ENCODE measurements at places on chromosomes 3 and 15.

DNA sequence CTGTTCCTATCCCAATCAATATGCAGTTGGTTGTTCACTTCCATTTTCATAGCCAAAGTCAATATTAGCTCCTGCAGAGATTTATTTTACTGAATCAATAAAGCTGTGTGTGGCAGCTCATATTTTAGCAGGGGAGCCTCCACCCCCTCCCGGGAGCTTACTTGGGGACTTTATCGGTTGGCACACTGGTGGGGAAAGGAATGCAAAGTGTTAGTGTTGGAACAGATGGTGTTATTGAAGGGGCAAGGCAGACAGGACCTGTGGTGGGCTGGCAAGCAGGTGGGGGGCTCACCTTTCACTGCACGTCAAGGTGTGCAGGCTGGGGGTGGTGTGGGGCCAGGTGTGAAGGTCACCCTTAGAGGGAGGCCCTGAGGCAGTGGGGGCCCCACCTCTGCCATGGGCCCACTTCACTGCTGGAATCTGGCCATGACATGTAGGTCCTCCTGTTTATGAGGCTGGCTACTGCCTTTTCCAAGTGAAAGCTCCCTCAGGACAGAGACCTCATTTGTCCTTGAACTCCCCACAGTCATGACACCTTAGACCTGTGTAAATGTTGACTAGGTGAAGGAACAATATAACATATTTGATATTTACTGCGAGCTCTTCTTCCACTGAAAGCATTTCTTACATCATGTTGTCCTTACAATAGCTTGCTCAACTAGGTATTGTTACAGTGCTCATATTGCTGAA is 44.0 kb upstream of the SEC22A start:
- DNase-seq: no peak

GRCh38 chr3:159765860-159766294 is 222.8 kb upstream of the IL12A start:
- DNase-seq: no peak

GRCh38 chr15:85504749-85505676 is 124.6 kb downstream of the AKAP13 start:
- no peak for DNase-seq

GRCh38 chr3:105837143-105837740 is 31.6 kb downstream of the CBLB start:
- DNase-seq: no peak

DNA sequence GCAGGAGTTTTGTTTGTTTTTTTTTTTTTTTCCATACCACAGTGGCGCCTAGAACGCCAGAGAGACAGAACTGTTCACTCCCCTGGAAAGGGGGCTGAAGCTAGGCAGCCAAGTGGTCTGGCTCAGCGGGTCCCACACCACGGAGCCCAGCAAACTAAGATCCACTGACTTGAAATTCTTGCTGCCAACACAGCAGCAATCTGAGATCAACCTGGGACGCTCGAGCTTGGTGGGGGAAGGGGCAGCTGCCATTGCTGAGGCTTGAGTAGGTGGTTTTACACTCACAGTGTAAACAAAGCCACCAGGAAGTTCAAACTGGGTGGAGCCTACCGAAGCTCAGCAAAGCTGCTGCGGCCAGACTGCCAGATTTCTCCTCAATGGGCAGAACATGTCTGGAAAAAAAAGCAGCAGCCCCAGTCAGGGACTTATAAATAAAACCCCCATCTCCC is 29.8 kb downstream of the SPICE1 start:
- no peak for DNase-seq

- no peak for DNase-seq
Observed at GRCh38 chr3:15978801-15979200, 181.0 kb upstream of the ANKRD28 start.

GRCh38 chr15:51491941-51492340 is 130.6 kb downstream of the DMXL2 start:
- no peak for DNase-seq

- DNase-seq: no peak
Observed at GRCh38 chr15:49830391-49830790, 209.5 kb downstream of the DTWD1 start.

GRCh38 chr15:98398056-98398455 is 250.3 kb upstream of the IGF1R start:
- DNase-seq: no peak

DNA sequence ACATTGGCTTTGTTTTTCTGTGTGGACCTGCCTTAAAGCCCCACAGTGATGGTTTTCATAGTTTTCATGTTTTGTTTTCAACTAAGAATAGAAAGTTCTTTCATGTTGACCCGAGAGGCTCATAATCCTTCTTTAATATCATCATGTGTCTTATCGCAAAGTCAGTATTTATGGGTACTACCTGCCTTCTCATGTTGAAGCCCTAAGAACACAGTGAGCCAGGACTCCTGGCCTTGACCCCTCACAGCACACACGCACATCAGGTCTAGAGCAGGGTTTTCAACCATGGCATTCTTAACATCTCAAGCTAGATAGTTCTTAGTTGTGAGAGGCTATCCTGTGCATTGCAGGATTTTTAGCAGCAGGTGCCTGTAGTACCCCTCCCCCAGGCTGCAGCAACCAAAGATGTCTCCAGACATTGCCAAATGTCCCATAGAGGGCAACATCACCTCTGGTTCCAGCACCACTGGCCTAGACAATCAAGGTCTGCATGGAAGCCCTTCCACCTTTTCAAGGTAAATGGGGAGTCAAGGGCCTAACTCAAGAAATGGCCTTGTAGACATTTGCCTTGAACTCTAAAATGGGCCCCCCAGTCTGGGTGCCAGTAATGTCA is 118.3 kb downstream of the MTHFS start:
- DNase-seq: no peak

GRCh38 chr3:71392251-71392650 is 191.3 kb downstream of the FOXP1 start:
- no peak for DNase-seq

- no peak for DNase-seq
Observed at GRCh38 chr3:159607856-159608255, 380.8 kb upstream of the IL12A start.

DNA sequence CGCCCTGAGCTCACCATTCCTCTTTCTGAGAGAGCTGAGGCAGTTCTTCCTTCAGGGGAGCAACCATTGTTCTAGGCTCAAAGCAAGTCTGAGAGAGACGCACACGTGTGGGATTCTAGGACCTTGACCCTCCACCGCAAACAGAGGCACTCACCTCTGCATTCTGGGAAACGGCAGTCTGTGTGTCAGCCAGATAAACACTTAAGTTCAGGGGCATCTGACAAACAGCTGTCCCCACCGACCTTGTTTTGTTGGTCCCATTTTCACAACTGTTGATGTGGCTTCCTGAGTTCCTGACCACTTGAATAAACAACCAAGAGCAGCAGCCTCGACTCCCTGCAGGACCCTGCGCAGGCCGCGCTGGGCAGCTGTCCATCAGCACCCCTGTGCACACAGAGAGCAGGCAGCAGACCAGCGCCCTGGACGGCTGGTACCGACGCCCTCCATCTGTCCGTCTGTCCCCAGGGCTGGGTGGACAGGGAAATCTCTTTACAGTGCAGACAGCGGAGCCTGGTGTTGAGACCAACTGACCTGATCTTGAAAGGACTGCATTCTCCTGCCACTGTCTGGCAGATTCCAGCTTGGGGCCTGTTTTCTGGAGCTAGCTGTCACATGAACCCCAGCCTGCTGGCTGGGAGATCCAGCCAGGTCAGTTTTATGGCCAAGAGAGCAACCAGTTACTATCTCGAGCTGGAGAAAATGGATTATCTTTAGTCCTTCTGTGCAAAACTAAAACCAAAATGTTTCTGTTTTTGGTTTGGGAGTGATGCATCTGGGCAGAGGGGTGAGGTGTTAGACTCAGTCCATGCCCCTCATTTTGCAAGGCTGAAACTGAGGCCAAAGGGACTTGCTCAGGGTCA is 64.2 kb downstream of the FAM43A start:
- no peak for DNase-seq

DNA sequence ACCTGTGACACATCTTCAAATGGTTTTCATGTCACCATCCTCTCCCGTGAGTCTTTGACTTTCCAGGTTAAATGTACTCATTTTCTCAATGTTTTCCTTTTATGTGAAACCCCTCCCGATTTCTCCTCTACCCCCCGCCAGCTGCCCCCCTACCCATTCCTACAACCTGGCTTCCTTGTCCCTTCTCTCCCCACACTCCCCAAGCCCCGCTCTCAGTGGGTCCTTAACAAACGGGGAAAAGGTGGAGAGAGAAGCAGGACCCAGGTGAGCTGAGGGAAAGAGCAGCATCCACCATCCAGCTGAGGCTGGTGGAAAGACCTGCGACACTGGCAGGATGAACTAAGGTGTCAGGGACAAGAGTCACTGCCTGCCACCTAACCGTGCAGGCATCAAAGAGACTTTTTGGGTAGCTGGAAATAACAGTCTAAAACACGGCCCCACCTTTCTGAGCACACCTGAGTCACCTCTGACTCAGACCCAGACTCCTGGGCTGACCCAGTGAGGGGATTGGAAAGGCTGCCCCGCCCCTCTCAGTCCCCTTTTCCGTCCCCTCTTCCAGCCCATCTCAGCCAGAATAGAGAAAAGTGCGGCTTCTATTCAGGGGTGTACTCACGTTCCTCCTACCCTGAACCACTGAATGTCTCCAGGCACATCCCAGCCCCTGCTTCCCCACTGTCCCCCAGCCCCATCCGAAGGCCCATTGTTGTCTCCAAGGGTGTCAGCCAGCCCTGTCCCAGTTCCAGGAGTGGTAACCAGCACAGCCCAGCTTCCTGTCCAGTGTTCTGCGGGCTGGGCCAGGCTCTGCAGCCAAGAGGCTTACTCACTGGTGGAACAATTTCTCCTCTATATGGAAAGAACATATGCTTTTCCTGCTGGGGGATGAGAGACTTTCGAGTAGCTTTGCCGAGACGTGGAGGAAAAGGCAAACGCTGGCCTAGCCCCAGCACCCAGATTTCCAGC is 20.4 kb downstream of the ISG20 start:
- no peak for DNase-seq

DNA sequence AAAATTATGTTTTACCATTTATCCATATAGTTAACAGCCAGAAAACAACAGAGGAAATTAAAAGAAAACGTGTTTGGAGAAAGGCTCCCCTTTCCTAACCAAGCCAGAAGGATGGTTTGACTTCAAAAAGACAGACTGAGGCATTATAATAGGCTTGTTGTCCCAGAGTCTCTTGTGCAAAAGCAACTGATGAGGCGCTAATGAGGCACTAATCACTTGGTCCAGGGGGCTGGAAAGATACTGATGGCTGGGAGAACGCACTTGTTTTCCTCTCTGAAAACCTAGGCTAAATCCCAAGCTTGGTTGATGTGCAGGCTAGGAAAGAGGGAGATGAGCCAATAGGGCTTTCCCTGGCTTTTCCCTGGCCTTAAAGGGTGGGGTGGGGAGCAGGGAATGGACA is 389.6 kb downstream of the NTRK3 start:
- no peak for DNase-seq

GRCh38 chr3:69540706-69541581 is 155.1 kb upstream of the FRMD4B start:
- DNase-seq: no peak

DNA sequence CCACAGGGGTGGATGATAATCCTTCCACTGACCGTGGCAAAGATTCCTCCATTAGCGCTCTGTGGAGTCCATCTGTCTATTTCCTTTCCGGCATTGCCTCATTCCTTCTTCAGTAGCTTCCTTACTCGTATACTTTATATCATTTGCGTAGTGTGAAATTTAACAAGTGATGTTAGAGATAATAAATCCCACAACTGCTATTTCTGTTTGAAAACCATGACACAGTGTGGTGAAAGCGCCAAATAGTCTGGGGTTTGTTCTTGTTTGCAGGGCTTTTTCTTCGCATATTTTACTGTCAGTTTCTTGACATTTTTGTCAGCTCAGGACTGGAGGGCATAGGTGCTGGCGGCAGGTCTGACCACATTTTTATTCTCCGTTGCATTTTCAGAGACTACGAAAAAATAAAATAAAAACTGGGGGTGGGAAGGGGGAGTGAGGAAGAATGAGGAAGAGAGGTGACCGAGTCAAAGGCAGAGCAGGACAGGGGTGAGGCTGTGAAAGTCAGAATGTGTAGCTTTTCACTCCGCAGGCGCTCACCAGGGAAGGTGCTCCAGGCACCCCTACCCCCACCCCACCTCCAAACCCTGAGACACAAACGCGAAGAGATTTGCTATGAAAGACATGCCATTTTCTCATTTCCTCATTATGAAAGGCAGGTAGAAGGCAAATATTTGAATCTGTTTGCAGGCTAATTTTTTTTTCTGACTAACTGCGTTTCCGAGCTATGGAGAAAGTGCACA is 965.0 kb downstream of the MCTP2 start:
- no peak for DNase-seq

- no peak for DNase-seq
Observed at GRCh38 chr3:99365979-99366378, 272.4 kb upstream of the COL8A1 start.

- no peak for DNase-seq
Observed at GRCh38 chr3:196079682-196080081, 2.2 kb downstream of the TFRC start.

DNA sequence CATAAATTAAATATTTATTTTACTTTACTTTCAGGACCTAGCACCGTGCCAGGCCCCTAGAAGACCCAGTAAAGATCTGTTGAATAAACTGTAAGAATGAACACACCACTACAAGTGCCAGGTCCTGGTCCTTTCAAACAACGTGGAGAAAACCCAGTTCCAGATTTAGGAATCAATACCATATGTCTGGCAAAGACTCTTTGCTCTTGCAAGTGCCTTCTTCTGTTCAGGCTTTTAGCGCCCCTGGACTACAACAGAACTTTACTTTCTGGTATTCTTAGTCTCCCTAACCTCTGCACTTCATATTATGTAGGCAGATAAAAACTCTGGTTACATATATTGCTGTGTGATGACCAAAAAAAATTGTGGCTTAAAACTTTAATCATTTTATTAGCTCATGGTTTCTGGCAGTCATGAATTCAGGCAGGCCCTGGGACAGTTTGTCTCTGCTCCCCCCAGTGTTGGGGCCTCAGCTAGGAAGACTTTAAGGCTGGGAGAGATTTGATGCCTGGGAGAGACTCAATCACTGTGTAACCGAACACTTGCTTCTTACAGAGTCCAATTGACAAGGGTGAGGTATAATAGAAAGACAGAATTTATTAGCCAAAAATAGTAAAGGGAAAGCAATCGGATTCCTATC is 2.9 kb upstream of the PSMA4 start:
- no peak for DNase-seq

GRCh38 chr15:89502867-89503595 is 6.6 kb upstream of the RHCG start:
- DNase-seq: no peak

DNA sequence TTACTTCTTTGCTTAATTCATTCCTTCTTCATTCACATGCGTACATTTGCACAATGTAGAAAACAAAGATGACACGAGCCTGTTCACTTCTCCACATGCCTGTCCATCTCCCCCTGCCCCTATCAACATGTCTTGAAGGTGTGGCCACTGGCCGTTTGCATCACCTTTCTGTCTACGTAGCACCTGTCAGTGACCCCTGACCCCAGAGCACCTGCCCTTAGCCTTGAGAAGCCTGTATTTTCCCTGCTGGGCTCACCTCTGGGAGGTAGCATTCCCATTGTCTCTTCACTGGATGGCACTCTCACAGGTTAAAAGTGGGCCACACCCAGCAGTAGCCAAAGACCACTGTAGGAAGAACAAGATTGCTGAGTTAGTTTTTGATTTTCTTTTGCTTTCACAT is 234.1 kb downstream of the THSD4 start:
- DNase-seq: peak; percentile 30

- no peak for DNase-seq
Observed at GRCh38 chr3:125148016-125148812, 64.3 kb downstream of the SLC12A8 start.

- DNase-seq: peak; percentile 54
Observed at GRCh38 chr3:132535575-132536441, 61.3 kb upstream of the ACKR4 start.

- no peak for DNase-seq
Observed at GRCh38 chr15:44882499-44882968, 74.0 kb upstream of the TERB2 start.

Measured in NCI-H187 (cell line).